ENCODE measurements at places on chromosomes 5 and 9. TPM values are rescaled to one million over a fixed set of nuclear protein-coding genes. Genes with fewer than 3 reads are reported as not detected.

- no peak for DNase-seq
These were observed 454.5 kb downstream of the RASEF start for GRCh38 chr9:82608487-82608886.

IRX2 gene
- 5.5 TPM for total RNA-seq

GRCh38 chr5:23223846-23224245 is 283.6 kb upstream of the PRDM9 start:
- DNase-seq = no peak

- no peak for DNase-seq
These were observed 12.2 kb upstream of the ELL2 start for GRCh38 chr5:95973793-95974325.

GRCh38 chr9:22010866-22011625 is 1.9 kb upstream of the CDKN2B start:
- DNase-seq = no peak

CMYA5 gene
- total RNA-seq = 2.9 TPM

TAF11L8 gene
- total RNA-seq = not detected

CENPK gene
- 18.4 TPM for total RNA-seq

GRCh38 chr9:6126377-6126776 is 89.2 kb upstream of the IL33 start:
- DNase-seq = no peak

TEX48 gene
- total RNA-seq = not detected

KCNN2 gene
- 0.88 TPM for total RNA-seq

CCDC180 gene
- total RNA-seq = 1.0 TPM

DNA sequence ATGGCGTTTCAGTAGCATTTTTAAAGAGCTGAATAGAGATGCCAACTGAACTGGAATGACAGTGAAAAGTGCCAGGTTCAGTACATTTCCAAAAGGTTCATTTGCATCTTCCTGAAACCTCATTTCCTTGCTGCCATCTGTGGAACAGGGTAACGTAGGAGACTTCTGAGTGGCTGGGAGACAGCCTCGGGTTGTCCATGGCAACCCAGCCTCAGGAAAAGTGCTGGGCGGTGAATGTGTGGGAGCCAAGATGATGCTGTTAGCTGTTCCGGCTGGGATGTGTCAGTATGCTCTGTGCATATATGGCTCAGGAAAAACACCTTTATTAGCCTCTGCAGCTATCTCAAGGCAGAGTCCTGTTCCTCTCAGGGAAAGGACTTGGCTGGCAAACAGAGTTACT is 87.5 kb downstream of the KLHL3 start:
- DNase-seq = no peak

- no peak for DNase-seq
These were observed 358.2 kb upstream of the TLE4 start for GRCh38 chr9:79213417-79214125.

- no peak for DNase-seq
These were observed 12.1 kb downstream of the MAN2A1 start for GRCh38 chr5:109701792-109702191.
